HCT116 (cell line): ENCODE measurements at places on chromosomes 12 and 14.
A peak's percentile ranks its signal among the peaks of the same experiment; 100 is the strongest.

GRCh38 chr14:81331229-81332021 lies 68.7 kb downstream of the STON2 start:
- no peak for DNase-seq

GRCh38 chr12:1839956-1840951 lies 19.9 kb downstream of the LRTM2 start:
- DNase-seq, result no peak

- no peak for DNase-seq
Measured at GRCh38 chr12:26034371-26035142, 76.1 kb downstream of the RASSF8 start.

DNA sequence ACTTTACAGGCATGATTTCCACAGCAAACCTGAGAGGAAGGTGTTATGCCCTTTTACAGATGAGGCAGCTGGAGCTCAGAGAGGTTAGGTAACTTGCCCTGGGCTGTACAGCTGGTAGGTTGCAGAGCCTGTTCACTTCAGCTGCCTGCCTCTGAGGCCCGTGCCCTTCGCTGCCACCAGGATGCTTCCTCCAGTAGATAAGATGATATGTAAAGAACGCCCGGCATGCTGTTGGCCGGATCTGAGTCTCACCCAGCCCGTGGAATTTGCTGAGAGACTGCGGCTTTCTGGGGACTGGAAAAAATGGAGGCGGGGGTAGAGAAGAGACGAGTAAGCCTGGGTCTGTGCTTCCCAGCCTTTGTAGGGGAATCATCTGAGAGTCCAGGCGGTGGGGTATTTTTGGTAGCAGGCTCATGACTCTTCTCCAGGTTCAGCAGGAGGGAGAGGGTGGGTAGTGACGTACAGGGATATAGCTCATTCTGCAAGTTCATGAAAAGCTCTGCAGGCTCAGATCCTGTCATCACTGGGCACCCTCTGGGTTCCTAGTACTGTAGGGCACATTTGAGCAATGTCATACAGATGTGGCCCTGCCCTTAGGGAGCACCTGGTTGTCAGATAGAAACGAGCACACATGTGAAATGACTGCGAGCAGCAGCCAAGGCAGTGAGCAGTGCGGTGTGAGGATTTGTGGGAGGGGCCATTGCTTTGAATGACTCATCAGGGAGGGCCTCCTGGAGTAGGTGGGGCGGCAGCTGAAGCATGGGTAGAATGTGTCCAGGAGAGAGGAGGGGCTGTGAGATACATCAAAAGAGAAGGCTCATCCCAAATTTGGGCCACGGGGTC lies 159.4 kb downstream of the TSPAN9 start:
- peak; percentile 42 for DNase-seq

DNA sequence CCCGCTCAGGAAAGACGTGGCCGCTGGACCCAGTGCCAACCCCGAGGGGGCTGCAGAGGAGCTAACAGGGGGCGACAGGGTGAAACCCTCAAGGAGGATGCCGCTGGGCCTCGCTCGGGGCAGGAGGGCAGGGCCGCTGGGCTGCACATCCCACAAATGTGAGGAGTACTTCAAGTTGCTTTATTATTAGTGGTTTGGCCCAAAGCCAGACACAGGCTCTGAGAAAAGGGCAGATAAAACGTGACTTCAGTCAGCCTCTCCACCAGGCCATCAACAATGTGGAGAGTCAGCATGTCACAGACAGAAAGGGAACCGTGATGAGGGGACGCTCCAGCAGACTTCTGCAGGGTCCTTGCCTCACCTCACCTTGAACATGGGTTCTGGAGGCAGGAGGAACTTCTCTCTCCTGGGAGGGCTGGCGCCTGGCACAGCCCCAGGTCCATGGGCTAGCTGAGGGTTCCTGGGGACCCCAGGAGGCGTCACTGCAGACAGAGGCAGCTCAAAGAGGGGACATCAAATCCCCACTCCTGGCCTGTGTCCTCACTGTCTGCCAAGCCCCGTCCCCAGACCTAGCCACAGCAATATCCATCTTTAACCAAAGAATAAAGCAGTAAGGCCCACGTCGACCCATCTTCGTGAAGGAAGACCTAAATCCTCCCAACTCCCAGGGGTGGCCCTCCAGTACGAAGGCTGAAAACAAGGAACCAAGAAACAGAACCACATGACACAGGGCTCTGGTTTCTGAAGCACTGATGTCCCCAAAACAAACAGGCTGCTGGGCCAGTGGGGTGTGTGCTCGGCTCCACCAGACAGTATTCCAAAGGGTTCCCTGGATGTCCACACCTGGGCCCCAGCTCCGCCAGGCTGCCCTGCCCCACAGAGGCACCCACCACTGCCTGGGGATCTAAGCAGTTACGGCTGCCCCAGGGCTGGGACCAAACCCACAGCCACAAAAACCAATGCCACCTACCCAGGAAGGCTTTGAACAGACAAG lies 35.1 kb downstream of the CCDC85C start:
- DNase-seq, result no peak
